ENCODE measurements at places on chromosomes 4 and X.

GRCh38 chr4:180304321-180304720 is 1938.9 kb upstream of the TENM3 start:
- DNase-seq = no peak

GRCh38 chrX:65642914-65643491 is 24.5 kb upstream of the MSN start:
- DNase-seq = no peak

- DNase-seq = no peak
Measured at GRCh38 chr4:185567381-185568376, 32.4 kb upstream of the PDLIM3 start.

- no peak for DNase-seq
Measured at GRCh38 chr4:120850018-120850599, 72.4 kb downstream of the PRDM5 start.

- no peak for DNase-seq
Measured at GRCh38 chr4:38154681-38155588, 194.7 kb downstream of the PTTG2 start.

- DNase-seq = no peak
Measured at GRCh38 chr4:20326460-20326859, 74.8 kb downstream of the SLIT2 start.

GRCh38 chr4:38785901-38786402 is 3.2 kb upstream of the TLR10 start:
- no peak for DNase-seq

DNA sequence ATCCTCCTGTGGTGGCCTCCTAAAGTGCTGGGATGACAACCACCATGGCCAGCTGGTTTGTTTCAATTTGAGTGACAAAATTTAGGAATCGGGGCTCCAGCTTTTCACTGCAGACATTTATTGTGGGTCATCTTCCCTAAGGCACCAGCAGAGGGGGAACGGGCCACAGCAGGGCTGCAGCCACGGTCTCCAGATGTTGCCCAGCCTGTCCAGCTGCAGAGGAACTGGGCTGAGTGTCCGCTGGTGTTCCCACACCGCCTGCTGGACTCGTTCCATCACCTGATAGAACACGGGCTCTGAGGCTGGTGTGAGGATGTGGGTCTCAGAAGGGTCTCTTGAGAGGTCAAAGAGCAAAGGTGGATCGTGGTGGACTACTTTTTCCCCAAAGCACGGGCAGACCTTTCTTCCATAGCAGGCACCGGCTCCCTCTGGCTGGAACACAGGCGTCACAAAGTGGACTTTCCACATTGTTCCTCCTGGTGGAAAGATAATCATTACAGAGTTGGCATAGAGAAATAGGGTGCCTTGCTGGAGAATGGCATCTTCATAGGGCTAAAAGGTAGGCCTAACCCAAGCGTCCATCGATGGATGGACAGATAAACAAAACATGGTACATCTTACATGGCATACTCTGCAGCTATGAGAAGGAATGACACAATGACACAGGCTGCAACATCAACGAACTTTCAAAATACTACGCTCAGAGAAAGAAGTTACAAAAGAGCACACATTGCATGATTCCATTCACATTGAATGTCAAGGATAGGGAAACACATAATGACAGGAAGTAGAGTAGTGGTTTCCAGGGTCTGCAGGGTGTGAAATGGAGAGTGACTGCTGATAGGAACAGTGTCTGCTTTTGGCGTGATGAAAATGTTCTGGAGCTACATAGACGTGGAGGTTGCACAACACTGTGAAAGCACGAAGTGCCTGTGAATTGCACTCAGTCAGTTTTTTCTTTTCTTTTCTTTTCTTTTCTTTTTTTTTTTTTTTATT is 5.9 kb upstream of the ARSD start:
- no peak for DNase-seq

GRCh38 chr4:53916431-53916889 is 147.9 kb downstream of the CHIC2 start:
- DNase-seq = no peak

DNA sequence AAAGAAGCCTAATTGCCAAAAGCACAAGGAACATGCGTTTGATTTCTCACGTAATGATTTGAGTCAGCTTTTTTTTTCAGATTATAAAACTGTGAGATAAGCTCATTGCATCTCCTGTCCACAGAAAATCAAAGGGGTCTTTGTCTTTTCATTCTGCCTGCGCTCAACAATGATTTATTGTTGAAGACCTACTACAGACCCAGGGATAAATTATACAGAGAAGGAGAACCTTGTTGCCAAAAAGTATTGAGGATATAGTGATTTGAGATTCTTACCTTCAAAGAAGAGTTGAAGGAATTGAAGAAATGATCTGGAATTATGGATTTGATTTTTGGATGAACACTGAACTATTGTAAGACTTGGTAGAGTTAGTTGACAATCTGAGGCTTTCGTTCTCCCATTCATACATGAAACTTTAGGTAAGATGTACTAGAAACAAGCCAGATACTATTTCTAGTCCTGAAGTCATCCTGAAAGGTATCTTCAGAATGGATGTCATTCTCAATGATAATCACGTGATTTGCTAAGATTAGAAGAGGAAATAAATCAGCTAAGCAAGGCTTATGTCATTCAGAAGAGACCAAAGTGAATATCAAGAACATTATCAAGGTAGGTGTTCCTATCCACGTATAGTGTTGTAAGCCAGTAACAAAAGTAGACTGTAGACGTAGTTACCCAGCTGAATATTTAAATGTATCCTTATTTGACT is 71.1 kb upstream of the SCOC start:
- no peak for DNase-seq

GRCh38 chrX:115898382-115899001 is 272.1 kb upstream of the AGTR2 start:
- DNase-seq = peak; percentile 64

DNA sequence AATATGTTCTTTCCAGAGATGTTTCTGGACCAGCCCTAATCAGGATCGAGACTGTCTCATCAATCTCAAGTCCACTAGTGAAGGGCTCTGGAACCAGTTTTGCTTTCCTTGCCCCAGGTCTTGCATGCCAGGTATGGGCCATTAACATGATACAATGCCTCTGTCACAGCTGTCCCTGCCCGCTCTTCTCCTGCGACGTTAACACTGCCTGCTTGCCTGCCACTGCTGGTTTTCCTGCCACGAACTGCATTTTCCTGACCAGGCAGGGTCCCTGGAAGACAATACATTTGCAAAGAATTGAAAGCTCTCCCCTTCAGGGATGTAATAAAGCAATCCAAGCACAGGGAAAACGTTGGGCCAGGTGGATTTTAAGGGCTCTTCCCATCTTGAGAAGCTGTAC is 200.3 kb downstream of the MID1 start:
- DNase-seq = no peak

- DNase-seq = no peak
Measured at GRCh38 chr4:153427363-153428071, 38.6 kb upstream of the TMEM131L start.

DNA sequence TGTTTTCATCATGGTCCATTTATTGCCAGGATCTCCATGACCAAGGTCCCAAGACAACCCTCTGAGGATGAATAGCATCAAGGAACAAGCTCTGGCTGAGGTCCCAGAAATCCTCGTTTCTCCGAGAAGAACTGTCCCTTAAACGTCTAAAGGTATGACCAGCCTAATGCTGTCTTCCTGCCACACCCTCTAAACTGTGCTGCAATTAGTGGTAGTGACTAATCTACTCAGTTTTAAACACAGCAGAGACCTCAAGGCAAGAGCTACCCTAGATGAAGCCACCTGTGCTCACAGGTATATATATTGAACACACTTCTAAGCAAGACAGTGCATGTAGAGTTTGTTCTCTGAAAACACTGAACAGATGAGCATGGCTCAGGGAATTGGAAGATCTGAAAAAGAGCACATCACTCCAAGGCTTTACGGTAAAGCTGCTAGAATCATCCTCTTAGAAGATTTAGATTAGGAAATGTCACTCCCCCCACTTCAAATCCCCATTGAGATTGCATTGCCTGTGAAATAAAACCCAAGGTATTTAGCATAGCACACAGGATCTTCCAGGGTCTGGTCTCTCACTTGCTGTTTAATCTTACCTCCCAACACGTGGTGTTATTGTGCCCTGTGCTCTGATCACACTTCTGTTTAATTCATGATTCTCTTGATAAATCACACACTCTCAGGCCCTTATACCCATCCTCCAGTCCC is 173.9 kb upstream of the VCX3A start:
- DNase-seq = no peak

GRCh38 chr4:8030121-8030781 is 90.6 kb upstream of the AFAP1 start:
- DNase-seq = no peak

DNA sequence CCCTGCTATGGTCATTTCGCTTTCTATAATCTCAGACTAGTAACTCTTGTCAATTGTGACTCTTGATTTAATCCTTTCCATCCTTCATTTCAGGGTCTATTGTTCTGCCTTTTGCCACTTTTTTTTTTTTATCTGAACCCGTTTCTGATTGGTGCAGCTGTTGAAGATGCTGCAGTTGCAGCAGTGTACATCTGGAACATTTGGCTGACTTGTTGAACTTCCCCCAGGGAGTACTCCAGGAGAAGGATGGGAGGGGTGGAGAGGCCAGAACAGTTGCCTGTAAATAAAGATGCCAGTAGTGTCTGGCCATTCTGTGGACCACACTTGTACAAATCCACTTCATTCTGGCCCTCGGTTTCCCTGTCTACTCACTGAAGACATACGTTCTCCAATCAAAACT is 1.0 kb upstream of the EDA start:
- DNase-seq = no peak

- DNase-seq = no peak
Measured at GRCh38 chrX:82218361-82218760, 1016.5 kb downstream of the SH3BGRL start.

DNA sequence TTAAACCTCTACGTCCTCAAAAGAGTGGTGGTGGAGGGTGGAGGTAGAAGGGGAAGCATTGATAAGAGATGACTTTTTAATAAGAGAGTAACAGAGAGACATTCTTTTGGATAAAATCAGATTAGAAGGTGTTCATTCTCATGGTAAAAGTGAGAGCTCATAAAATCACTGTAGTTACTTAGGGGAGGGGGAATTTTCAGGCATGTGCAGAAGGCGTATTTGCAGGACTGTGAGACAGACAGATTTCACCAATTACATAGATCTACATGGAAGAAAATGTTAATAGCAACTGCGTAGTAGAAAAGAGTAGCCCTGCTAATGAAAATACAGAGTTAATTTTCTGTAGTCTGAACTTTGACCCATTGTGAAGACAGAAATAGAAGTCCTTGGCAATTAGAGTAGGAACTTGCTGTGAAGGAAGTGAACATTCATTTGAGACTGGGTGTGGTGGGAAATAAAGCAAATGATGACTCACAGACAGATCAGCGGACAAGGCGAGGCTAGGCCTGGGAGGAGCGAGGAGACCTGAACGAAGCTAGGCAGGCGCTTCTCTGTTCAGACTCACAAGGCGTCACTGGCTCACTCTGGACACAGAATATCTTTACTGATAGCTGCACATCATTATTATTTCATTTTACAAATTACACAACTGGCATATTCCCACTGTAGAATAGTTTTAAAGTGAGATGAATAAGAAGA is 57.2 kb upstream of the FAM9C start:
- DNase-seq = no peak

- DNase-seq = no peak
Measured at GRCh38 chr4:120864969-120865368, 57.6 kb downstream of the PRDM5 start.
